AML-193 (cell line): ENCODE measurements at places on chromosomes 7 and 10.
A peak's percentile ranks its signal among the peaks of the same experiment; 100 is the strongest.

DNA sequence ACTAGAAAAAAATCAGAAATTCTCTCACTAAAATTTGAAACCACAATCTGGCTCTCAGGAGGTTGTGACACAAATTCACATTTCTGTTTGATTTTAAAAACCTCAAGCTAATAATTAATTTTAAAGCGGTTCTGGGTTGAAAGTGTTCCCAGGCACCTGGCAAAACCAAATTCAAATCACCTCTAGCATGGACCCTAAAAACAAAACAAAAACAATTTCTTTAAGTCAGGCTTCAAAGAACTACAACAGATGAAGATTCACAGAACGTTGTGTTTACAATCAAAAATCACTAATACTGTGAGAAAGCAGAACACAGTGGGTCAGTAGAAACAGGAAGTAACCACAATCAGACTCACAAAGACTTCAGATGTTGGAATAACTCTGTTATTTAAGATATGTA is 7.2 kb upstream of the RELN start:
- peak; percentile 1 for DNase-seq

DNA sequence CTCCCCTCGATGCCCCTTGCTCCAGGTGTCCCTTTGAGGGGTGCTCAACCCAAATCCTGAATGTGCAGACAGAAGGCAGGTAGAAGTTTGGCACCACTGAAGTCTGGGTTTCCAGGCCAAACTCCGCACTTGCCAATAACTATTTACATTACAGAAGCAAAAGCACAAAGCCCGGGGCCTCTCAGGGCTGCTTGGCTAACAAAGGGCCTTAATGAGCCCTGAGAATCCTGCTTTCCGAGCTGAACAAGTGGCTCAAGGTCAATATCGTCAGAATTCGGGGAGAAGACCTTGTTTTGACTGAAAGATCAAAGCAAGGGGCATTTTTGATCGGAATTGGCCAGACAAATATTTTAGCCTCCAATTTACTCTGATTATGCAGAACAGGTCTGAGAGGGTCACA is 189.9 kb downstream of the HERPUD2 start:
- no peak for DNase-seq

DNA sequence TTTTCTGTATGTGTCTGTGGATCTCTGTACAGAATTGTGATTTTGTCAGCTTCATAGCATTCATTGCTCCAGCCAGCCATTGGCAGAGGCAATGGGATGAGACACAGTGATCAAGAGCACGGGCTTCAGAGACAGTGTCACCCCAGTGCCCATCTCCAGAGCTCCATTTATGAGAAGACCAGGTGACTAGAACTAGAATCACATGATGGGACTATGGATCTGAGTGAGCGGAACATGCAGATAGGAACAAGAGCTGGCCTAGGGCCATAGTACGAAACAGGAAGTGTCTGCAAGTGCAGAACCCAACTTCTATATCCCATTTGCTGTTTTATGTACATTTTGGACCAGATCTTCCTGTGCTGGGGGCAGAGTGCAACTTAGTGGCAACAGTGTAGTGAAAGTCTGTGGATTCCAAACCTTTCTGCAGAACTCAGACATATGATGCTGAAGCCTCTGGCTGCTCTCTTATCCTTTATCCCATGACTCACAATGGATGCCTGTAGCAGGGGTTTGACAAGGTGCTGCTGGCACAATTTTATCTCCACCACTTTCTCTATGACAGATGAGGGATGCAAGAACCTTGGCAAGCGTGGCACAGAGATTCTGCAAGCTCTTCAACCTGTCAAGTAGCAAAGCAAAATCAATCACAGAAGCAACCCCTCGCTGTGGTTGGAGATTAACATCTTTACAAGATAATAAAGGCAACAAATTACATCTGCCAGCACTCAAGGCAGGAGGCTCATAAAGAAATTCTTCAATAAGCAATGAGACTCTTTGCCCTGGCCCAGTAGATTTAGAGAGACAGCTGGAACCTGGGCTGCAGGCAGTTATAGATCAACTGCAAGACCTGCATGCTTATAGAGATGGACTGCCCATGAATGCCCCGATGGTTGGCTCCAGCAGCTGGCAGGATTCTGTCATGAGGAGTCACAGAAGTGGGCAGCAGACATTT is 681.3 kb downstream of the TNS3 start:
- no peak for DNase-seq

DNA sequence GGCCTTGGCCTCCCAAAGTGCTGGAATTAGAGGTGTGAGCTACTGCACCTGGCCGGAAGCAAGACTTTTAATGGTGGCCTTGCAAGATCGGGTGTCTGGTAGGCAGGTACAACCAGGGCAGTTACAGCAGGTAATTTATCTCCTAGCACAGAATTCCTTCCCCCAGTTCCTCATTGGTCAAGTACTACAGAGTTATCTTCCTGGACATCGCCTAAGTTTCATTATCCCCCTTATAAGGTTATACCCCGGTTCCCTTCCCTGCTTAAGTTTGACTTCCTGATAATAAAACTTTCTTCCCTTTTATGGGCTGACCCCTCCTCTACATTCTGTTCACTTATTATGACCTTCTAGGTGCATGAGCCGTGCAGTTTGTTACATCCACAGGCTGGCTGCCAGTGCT is 19.0 kb upstream of the CYP3A43 start:
- no peak for DNase-seq

GRCh38 chr10:47245731-47246350 is 54.2 kb upstream of the GDF10 start:
- no peak for DNase-seq

DNA sequence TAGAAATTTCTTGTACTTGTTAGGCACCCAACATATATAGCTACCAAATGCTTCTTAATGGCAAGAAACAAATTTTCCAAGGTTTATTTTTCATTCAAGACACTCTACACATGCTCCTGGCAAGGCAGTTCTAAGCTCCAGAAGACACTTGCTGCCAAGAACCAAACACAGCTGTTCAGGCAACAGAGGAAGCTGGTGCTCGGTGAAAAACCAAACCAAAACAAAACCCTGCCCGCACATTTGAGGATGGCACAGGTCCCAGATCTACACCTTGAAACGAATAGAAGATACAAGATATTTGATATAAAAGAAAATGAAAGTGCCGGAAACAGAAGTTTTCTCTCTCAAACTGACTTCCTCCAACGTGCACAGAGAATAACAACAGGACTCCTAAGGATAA is 4.9 kb upstream of the DNTT start:
- no peak for DNase-seq
